Adrenal gland (tissue), 19 donors: ENCODE measurements at places on chromosomes 13 and 19. TPM values are rescaled to one million over a fixed set of nuclear protein-coding genes. Genes with fewer than 3 reads are reported as not detected.

- DNase-seq = no peak
Observed at GRCh38 chr13:50236898-50237318, 221.7 kb downstream of the KCNRG start.

- no peak for DNase-seq
Observed at GRCh38 chr13:20288561-20288960, 56.4 kb upstream of the GJB6 start.

DNA sequence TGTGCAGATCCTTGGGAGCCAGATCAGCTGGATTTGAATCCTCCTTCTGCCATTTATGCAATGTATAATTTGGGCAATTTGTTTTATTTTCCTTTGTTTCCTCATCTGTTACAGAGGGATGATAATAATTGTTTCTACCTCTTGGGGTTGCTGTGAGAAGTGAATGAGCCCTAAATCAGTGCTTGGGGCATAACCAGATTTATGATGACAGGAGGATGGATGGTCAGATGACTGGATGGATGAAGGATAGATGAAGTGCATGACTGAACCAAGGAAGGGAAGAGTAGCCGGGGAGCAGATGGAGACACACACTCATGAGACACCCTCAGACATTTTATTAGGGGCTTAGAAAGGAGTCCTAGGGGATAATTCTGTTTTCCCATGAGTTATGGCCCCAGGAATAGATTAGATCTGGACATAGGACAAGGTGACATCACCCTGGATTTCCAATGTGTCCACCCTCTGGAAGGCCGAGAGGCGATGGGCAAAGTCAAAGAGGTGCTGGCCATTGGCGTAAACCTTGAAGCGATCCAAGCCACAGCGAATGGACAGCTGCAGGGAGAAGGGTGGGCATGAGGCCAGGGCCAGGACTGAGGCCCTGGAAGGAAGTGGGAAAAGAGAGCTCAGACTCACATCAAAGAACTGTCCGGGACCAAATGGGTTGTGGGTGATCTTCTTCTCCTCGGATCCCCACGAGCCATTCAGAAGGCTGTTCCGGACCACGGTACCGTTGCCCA is 11.2 kb downstream of the LGALS4 start:
- DNase-seq = no peak

- DNase-seq = no peak
Observed at GRCh38 chr19:47506459-47506858, 8.4 kb downstream of the NAPA start.

GRCh38 chr13:68851026-68851425 is 1256.6 kb upstream of the ATXN8OS start:
- DNase-seq = no peak

Gene OR4F17
- not detected for polyA plus RNA-seq

GRCh38 chr19:51571599-51571998 is 516 bp downstream of the ZNF175 start:
- DNase-seq = no peak

DNA sequence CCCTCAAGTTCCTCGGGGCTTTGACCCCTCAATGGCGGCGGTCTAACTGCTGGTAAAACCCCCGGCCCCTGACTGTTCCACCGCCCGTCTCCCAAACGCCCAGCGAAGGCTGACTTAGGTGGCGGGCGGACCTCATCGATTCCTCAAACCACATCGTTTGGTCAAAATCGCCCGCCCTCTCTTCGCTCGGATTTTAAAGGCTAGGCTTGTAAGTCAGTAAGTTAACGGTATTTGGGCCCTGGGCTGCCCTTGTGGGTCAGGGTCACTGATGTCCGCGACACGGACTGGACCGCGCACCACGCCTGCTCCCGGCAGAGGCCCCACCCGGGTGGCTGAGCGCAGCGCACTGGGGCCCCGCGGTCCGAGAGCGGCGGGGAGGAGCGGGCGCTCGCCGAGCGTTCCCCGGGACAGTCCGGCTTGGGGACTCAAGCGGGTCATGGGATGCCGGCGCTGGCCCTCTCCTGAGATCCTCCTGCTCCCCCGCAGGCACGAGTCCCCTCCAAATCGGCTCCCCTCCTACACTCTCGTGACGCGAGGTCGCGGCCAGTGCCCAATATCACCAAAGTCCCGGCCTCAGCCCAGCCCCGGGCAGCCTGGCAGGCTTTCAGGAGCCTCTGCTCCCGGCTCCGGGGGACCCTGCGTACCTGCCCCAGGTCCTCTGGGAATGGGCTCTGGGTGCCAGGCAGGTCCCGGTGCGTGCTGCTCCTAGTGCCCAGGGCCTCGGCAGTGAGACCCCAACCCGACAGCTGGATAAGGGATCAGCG is 1.0 kb downstream of the FLT1 start:
- DNase-seq = no peak

Gene FLT1
- polyA plus RNA-seq = 6.0 TPM

- peak; percentile 76 for DNase-seq
Observed at GRCh38 chr19:48351341-48351752, 12.4 kb downstream of the TMEM143 start.

DNA sequence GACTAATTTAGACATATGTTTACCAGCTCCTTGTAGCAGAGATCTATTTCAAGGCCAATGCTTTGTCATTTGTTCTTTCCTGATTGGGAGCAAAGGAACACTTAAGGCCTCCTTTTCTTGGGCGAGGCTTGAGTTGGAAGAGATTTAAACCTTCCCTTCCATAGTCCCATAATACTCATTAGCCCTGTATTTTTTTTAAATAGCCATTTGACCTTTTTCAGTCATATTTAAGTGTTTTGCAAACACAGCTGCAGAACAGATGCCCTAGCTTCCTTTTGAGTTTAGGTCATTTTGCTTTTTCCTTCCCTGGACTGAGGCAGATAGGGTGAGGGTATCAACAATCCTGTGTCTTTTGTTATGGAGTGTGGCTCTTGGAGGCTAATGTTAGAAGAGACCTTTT is 198.3 kb downstream of the NBEA start:
- DNase-seq = no peak

Gene VSTM1
- not detected for polyA plus RNA-seq

Gene MYBPC2
- not detected for polyA plus RNA-seq

- DNase-seq = no peak
Observed at GRCh38 chr19:41783612-41784011, 12.8 kb upstream of the CEACAM3 start.

Gene PTGIR
- polyA plus RNA-seq = 2.5 TPM

Gene CYP4F8
- polyA plus RNA-seq = not detected

Gene CBLC
- polyA plus RNA-seq = 0.13 TPM

Gene ZFP82
- 5.5 TPM for polyA plus RNA-seq

- no peak for DNase-seq
Observed at GRCh38 chr13:100459747-100460146, 128.8 kb downstream of the GGACT start.

GRCh38 chr19:40136818-40137217 is 46.1 kb upstream of the ZNF780A start:
- DNase-seq = no peak

DNA sequence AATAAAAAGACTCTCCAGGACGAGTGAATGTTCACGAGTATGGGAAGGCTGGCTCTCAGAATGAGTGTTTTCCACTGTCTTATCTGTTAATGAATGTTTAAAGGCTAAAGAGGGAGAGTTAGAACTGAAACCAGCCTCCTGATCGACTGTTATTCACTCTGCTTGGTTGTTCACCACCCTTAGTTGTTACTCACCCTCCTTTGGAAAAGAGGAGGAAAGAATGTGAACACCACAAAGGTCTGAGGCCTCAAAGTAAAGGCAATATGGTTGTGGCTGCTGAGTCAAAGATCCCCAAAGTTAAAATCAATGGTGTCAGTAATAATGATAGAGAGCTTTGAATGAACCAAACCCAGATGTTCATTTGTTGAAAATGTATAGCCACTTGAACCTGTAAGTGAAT is 1793.2 kb upstream of the PCDH20 start:
- no peak for DNase-seq

Gene BCKDHA
- 30.4 TPM for polyA plus RNA-seq
